ENCODE measurements at places on chromosomes 4 and X.

DNA sequence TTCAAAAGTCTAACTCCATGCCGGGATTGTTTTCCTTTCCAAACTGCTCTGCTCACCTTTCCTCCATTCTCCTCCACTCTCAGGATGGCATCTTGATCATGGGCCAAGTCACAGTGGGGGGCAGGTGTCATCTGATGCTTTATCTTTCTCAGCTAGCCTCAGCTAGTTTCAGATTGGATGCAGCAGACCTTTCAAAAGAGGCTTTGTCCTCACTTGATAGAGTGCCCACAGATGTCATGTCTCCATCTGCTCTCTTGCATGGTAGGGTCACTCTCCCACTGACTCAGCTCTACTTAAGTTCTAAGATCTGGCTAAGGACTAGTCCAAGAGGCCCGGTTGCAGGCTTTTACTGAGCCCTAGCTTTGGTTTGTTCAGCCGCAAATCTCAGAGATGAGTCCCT lies 341.8 kb upstream of the GALNT7 start:
- no peak for ATAC-seq

DNA sequence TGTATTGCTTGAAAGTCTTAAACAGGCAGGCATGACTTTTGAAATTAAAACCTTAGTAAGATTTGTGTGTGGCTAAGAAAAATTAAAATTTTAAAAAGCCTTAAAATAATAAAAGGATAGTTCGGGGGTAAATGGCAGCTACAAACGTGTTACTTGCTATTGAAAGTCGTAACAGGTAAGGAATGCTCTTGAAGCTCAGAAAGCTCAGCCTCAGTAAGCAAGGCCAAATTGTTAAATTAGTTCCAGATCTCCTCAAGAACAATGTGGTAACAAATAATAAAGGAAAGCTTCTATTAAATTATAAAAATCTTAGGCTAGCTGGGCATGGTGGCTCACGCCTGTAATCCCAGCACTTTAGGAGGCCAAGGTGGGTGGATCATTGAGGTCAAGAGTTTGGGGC lies 25.5 kb downstream of the PRMT9 start:
- ATAC-seq = no peak

DNA sequence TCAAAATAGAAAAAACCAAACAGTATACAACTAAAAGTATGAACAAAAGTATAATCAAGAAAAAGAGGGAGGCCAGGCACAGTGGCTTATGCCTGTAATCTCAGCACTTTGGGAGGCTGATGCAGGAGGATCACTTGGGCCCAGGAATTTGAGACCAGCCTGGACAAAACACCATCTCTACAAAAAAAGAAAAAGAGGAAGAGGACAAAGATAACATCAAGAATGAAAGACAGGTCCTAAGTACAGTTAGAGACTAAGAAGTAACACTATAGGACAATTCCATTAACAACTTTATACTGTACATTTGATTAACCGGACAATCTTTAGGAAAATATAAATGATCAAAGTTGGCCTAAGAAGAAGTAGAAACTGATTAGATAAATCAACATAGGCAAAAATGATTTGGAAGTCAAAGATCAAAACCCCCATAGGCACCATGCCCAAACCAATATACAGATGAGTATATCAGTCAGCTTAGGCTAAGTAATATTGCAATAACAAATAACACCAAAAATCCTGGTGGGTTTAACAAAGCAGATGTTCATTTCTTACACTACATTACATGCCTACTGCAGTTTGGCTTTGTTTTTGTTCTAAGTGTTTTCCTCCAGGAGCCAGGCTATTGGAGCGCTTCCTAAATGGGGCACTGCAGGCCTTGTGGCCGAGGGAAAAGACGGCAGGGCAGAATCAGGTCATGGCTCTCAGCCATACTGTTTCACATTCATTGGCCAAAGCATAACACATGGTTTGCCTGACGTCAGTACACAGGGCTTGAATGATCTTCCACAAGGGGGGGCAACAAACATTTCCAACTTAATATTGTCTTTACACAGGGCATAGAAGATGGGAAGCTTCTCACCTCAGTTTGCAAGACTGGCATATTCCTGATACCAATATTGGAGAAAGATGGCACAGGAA lies 42.2 kb upstream of the HGFAC start:
- no peak for ATAC-seq

DNA sequence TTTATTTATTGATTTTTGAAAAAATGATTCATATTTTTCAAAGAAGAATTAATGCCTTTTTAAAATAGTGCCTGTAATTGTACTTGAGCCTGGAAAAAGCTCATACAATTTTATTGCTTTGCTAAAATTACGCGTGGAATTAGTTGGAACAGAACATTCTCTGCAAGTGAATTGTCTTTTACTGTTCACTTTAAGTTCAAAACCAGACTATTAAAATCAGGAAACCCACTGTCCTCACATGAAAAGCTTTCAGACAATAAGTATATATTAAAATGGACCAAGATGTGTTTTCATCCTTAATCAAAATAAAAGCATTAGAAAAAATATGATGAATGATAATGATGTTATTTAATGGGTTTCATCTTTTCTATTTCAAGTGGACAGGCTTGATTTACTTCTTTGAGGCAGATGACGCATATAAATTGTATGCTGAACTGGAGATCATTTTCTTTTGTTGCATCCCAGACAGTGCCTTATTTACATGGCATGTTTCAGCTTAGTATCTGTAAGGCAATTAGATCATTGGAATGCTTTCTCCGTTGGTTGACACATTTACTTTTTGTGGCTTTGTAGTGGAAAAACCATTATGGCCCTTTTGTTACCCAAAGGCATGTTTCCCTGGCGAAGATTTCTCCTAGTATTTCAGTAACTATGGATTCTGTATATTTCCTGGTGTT lies 299.0 kb upstream of the MAGEC2 start:
- no peak for ATAC-seq

GRCh38 chr4:142817442-142817841 lies 28.7 kb downstream of the INPP4B start:
- peak; percentile 70 for ATAC-seq

DNA sequence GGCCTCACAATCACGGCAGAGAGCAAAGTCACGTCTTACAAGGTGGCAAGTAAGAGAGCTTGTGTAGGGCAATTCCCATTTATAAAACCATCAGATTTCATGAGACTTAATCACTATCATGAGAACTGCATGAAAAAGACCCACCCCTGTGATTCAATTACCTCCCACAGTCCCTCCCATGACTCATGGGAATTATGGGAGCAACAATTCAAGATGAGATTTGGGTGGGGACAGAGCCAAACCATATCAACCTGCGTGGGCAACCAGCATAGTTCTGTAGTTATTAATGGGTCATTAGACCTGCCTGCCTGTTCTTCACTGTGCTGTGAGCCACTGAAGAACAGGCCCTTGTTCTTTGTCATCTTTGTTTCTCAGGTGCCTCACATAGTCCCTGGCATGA lies 593.7 kb upstream of the BOD1L1 start:
- ATAC-seq = no peak

DNA sequence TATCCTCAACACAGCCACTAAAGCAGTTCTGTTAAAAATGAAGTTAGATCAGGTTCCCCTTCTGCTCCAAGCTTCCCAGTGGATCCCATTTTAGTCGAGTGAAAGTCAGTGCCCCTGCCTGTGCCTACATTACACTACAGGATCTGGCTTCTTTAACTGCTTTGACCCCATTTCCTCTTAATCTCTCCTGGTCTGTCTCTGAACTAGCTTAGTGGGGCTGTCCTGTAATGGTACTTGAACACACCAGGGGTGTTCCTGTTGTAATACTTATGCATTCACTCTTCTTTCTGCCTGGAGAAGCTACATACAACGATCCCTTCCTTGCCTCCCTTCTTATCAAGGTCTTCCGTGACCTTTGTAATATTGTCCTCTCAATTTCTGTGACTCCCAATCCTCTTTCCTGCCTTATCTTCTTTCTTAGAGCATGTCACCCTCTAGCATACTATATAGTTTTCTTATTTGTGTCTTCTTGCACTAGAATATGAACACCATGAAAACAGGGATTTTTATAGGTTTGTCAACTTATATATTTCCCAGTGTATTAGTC lies 16.7 kb downstream of the ARSJ start:
- ATAC-seq = no peak

DNA sequence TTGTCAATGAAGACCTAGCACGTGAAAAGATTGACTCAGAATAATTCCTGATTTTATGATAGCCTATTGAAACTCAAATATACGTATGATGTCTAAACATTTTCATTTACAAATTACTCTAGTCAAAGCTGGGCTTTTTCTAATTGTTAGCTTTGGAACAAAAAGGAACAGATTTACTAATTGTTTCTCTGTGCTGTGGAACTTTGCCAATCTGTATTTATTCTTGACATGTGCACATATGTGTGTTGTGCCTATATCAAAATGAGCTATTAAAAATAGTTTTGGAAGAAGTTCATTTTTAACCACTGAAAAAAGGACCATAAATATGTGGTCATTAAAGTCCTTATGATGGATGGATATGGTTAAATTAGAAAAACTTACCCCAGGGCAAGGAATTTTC lies 85.4 kb upstream of the PACRGL start:
- ATAC-seq = no peak

- peak; percentile 38 for ATAC-seq
These were observed 20.5 kb downstream of the ARSJ start for GRCh38 chr4:113958766-113959538.

Data from activated CD4-positive, CD25-positive, alpha-beta regulatory T cell treated with anti-CD3 and anti-CD28 coated beads, Interleukin-2, amount 50 U/mL, for 24 hours (primary cell).